ENCODE measurements at places on chromosomes 5 and 9.
A peak's percentile ranks its signal among the peaks of the same experiment; 100 is the strongest.

- no peaks in the 10 kb centered on the region for H3K4me1 ChIP-seq
- DNase-seq = no peak
- no peaks in the 10 kb centered on the region for H3K27me3 ChIP-seq
- no peak overlapping the region for H3K27ac ChIP-seq
- no peak overlapping the region for H3K4me3 ChIP-seq
Observed at GRCh38 chr9:99660191-99660636, 161.5 kb upstream of the NR4A3 start.

- H3K27ac ChIP-seq = no peak overlapping the region
- no peak overlapping the region for H3K4me3 ChIP-seq
- H3K4me1 ChIP-seq = no peaks in the 10 kb centered on the region
- no peak for DNase-seq
- no peaks in the 10 kb centered on the region for H3K36me3 ChIP-seq
- no peaks in the 10 kb centered on the region for H3K27me3 ChIP-seq
Observed at GRCh38 chr5:110853267-110853666, 114.5 kb downstream of the SLC25A46 start.

DNA sequence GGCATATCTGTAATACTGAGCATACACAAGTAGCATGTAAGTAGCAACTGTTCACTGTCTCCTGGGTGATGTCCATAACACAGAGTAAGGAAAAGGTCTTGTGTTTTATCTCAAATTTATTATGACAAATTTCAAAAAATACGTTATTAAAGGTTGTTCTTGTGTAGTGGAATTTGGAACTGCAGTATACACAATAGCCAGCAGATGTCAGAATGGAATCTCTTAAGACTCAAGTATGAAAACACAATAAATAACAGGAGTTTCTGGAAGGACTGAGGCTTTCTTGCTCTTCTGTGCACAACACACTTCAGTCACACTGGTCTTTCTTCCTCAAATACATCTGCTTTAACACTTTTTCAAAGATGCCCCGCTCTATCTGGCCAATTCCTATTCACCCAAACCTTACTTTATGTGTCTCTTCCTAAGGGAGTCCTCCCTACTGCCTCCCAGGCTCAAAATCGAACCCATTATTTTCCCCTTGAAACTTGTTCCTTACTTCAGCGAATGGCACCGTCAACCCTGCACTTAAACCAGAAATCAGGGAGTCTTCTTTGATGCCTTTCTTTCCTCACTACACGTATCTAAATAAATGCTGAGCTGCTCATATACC, 6.5 kb upstream of the FBXO10 start:
- DNase-seq = no peak
- no peak overlapping the region for H3K27ac ChIP-seq
- peaks cover 27% of the 10 kb centered on the region for H3K36me3 ChIP-seq
- H3K4me1 ChIP-seq = no peaks in the 10 kb centered on the region

DNA sequence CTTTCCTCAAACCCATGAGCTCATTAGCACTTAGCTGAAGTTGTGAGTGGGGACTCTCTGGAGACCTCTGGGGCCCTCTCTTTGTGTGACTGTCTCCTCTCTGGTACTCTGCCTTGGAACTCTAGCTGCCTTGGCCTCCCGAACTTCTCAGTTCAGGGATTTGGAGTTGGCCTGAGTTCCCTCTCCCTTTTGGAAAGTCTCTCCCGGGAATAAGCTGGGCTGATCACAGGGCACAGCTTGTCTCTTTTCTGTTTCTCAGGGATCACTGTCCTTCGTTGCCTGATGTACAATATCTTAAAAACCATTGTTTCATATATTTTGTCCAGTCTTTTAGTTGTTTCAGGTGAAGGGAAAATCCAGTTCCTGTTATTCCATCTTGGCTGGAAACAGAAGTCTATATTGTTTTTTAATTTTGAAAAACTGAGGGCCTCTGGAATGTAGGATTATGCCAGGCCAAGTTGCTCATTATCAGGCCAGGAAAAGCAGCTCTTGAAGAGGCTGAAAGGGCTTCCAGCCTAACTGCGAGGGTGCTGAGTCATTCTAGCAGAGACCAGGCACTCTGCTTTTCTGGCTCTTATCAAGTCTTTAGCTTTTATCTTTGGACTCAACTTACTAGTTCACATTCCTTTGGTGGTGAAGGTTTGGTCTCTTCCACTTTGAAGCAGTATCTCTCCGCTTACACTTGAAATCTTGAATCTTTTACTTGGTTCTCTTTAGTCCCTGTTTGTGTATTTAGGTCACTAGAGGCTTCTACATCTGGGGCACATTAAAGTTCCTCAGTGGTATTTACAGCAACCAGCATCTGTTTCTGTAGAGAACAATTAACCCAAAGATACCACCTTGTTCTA, 8.4 kb upstream of the RGS3 start:
- peak overlapping the region; percentile 97 for H3K27ac ChIP-seq
- peaks cover 16% of the 10 kb centered on the region for H3K4me1 ChIP-seq
- H3K4me3 ChIP-seq = peak overlapping the region; percentile 14
- no peak for DNase-seq

DNA sequence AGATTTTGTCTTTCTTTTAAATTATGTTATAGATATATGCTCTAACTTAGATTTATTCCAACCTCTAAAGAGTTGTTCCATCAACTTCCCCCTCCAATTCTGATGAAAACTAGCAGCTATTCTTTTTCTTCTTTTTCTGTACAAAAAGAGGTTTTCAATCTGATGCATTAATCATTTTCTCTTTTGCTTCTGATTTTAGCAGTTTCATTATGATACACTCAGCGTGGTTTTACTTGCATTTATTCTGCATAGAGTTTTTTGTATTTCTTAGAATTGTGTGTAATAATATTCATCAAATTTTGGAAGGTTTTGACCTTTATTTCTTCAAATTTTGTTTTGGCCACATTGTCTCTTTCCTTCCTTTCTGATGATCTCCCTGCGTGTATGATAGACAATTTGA, 968.1 kb upstream of the CDH18 start:
- no peaks in the 10 kb centered on the region for H3K27me3 ChIP-seq
- no peak for DNase-seq
- H3K4me3 ChIP-seq = no peak overlapping the region
- H3K36me3 ChIP-seq = no peaks in the 10 kb centered on the region
- H3K4me1 ChIP-seq = no peaks in the 10 kb centered on the region

DNA sequence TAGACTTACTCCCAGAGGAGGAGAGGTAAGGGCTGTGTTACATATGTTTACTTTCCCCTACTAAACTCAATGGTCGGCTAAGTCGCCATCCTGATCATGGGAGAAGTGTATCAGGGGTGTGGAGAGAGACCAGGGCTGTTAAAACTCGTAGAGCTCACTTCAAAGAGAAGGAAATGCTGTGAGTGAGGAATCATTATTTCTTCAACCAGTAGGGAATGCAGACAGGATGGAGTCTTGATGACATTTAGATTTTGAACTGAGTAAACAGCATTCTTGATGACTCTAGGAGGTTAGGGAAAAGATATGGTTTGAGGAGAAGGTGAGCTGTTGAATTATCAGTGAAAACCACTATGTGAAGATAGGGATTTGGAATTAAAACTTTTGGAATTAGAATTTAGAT, 17.3 kb downstream of the RECK start:
- no peaks in the 10 kb centered on the region for H3K4me1 ChIP-seq
- H3K27me3 ChIP-seq = no peaks in the 10 kb centered on the region
- no peak for DNase-seq
- no peak overlapping the region for H3K27ac ChIP-seq

- no peak overlapping the region for H3K4me3 ChIP-seq
- no peaks in the 10 kb centered on the region for H3K27me3 ChIP-seq
- no peak overlapping the region for H3K27ac ChIP-seq
- no peaks in the 10 kb centered on the region for H3K4me1 ChIP-seq
- H3K36me3 ChIP-seq = no peaks in the 10 kb centered on the region
Observed at GRCh38 chr5:133265720-133266526, 214.1 kb downstream of the HSPA4 start.

- H3K4me1 ChIP-seq = no peaks in the 10 kb centered on the region
- H3K27me3 ChIP-seq = no peaks in the 10 kb centered on the region
- DNase-seq = no peak
Observed at GRCh38 chr5:134769206-134769605, 10.6 kb downstream of the DDX46 start.

- no peak for DNase-seq
- H3K36me3 ChIP-seq = no peaks in the 10 kb centered on the region
- no peak overlapping the region for H3K4me3 ChIP-seq
- no peaks in the 10 kb centered on the region for H3K4me1 ChIP-seq
- no peaks in the 10 kb centered on the region for H3K27me3 ChIP-seq
Observed at GRCh38 chr9:38697776-38698300, 22.1 kb downstream of the FAM240B start.

DNA sequence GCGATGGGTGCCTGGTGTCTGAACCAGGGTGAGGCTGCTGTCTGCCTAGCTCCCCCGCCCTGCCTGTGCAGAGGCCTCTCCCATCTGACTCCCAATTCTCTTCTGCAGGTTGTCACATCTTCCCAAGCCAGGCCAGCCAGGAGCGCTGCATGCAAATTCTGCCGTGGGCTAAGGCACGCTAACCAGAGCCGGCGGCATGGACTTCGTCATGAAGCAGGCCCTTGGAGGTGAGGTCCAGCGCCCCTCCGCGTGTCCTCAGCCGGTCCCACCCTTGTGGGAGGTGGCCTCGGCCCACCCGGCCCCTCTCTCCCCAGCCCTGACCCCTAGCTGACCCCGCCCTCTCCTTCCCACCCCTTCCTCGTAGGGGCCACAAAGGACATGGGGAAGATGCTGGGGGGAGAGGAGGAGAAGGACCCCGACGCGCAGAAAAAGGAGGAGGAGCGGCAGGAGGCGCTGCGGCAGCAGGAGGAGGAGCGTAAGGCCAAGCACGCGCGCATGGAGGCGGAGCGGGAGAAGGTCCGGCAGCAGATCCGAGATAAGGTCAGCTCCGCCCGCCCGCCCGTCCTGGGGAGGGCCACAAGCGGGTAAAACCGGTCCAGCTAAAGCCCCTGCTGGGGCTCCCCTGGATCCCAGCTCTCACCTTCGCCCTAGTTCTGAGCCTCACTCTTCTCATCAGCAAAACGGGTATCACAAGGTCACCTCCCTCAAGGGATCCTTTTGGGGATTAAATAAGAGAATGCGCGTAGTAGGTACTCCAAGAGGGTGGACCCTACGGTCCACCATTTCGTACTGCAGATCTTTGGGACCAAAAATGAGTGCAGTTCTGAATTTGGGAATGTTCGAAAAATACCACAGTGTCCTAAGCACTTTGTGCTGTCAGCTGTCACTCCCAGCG, 7.4 kb downstream of the CPLX2 start:
- DNase-seq = no peak
- H3K36me3 ChIP-seq = no peaks in the 10 kb centered on the region
- H3K4me1 ChIP-seq = no peaks in the 10 kb centered on the region
- no peak overlapping the region for H3K27ac ChIP-seq
- H3K27me3 ChIP-seq = no peaks in the 10 kb centered on the region

DNA sequence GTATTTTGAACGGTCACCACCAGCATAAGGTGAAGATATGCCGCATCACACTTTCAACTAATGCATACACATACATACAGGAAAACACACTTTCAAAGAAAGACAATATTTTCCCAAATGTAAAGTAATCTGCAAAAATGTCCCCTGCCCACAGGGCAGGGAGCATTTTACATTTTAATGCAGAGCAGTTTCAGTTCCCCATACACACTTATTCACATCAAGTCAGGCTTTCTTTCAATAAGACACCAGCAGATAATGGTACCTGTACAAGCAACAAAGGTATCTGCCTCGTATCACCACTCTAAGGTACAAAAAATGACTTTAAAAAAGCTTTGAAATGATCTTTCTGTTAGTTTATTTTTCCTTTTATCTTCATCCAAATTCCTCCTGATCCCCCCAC, 247.1 kb upstream of the CCNG1 start:
- no peaks in the 10 kb centered on the region for H3K36me3 ChIP-seq
- no peak for DNase-seq
- no peaks in the 10 kb centered on the region for H3K4me1 ChIP-seq
- H3K27me3 ChIP-seq = no peaks in the 10 kb centered on the region
- no peak overlapping the region for H3K27ac ChIP-seq

DNA sequence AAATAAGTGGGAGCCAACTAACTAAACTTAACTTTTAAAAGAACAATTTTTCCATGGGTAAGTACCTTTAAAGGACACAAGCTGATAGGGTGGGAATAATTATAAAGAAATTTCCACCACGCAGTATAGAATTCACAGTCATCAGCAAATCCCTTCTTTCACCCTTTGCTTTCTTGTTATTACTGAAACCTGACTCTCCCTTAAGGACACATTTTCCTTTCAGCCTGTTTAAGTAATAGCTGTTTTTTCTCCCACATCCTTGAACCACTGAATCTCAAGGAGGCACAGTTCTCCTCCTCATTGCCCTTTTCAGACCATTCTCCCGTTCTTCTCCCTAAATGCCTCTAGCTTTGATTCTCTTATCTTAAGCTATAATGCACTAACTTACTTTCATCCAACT, 6.3 kb downstream of the C5orf15 start:
- no peak for DNase-seq
- peaks cover 18% of the 10 kb centered on the region for H3K36me3 ChIP-seq
- no peaks in the 10 kb centered on the region for H3K27me3 ChIP-seq
- H3K4me3 ChIP-seq = no peak overlapping the region

Measured in ascending aorta (tissue), 2 donors.